Activated CD4-positive, alpha-beta T cell treated with anti-CD3 and anti-CD28 coated beads for 48 hours (primary cell): ENCODE measurements at places on chromosomes 5 and 9.

DNA sequence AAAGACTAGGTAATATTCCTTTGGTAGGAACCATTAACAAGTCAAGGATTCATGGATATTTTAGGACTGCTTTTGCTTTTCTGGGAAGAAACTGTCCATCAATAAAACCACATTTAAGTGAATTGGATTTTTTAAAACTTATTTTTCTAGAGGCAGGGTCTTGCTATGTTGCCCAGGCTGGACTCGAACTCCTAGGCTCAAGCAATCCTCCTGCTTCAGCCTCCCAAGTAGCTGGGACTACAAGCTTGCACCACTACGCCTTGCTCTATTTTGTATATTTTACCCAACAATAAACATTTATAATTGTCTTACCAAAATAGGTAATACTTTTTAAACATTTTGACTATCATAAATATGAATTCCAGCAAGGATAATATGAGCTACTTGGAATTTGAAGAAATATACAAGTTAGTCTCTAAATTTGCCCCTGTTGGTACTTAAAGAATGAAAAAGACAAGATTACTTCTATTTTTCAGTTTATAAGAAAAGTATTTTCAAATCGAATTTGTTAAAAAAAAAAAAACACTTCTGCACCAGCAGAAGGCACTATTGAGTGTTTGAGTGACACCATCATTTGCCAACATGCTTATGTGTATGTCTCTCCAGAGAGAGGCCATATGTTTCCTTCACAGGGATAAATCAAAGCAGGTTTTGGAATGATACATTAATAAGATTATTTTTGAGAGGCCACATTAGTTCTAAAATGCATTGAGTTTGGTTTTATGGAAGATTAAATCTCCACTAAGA lies 60.0 kb upstream of the CARTPT start:
- DNase-seq = no peak

GRCh38 chr5:36575361-36575781 lies 31.0 kb upstream of the SLC1A3 start:
- DNase-seq = no peak

DNA sequence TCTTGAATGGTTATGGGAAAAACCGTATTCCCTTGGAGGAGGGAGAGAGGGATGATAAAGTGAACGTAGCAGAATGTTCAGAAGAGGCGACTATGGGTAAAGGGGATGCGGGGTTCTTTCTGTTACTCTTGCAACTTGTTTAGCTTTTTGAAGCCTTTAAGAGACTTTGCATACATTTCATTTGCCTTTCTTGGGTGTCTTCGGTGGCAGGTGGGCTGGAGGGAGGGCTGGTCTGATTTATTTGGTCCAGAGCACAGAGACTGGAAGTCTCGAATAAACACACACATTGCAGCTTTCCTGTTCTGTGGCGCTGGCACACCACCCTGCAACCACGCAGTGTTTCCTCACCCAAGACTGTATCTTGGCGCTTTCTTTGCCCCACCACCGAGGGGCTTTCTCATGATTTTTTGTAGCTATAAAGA lies 23.2 kb downstream of the TTF1 start:
- DNase-seq = no peak

- no peak for DNase-seq
Measured at GRCh38 chr5:174732036-174733020, 7.9 kb downstream of the MSX2 start.

DNA sequence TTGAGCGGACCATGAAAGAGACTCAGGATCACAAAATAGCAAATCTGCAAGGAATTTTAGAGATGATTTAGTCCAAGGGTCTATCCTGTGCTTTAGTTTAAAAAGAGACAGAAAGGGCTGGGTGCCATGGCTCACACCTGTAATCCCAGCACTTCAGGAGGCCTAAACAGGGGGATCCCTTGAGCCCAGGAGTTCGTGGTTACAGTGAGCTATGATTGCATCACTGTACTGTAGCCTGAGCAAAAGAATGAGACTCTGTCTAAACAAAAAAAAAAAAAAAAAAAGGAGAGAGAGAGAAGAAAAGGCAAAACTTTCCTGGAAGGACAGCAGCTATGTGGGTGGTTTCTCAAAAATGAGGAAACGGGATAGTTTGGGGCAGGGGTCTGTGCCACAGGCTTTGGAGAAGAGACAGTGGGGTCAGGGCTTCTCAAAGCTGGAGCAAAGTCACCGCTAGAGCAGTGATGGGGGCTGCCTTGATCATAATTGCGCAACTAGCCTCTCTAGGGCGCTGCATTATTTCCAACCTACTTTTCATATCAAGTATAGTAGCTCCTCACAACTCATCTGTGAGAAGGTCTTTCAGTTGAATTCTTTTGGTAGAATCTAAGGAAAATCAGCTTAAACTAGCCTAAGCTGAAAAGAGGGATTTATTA lies 8.5 kb upstream of the ANKH start:
- DNase-seq = no peak

GRCh38 chr5:168359820-168360460 lies 68.5 kb downstream of the WWC1 start:
- no peak for DNase-seq

DNA sequence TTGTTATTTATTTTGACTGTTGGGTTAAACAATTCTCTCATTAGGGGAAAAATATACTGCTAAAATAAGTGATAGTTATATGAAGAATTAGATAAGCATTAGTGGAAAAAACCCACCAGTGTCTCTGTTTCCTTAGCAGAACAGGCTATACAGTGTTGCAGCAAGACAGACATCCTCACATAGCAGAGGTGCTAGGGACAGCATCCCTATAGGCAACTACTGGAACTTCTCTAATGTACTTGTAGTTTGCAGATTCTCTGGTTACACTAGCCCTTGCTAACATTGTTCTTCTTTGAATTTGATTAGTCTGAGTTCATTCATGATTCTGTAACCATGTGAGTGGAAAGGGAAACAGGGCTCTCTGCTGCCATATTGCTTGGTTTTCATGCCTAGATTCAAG lies 661.8 kb upstream of the RGMB start:
- no peak for DNase-seq

DNA sequence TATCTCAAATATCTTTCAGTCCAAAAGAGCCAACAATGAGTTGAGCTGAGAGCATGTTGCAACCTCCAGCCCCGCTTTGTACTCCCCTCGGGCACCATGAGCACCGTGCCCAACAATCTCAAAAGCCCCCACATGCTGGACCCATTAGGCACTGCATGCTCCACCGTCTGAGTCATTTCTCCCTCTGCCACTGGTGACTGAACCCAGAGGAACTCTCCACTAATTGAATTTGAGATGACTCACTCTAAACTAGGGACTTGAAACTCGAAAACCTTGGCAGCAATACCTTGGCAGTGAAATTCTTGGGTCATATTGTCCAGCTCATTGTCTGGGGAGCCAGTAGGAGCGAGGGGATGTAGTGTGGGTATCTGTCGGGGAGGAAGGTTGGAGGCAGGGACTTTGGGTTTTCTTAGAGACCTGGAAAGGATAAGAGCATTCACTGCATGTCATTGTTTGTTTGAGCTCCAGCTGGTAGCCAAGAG lies 49.9 kb upstream of the SLIT3 start:
- no peak for DNase-seq

- DNase-seq = no peak
Measured at GRCh38 chr5:159249158-159249557, 13.9 kb upstream of the UBLCP1 start.

DNA sequence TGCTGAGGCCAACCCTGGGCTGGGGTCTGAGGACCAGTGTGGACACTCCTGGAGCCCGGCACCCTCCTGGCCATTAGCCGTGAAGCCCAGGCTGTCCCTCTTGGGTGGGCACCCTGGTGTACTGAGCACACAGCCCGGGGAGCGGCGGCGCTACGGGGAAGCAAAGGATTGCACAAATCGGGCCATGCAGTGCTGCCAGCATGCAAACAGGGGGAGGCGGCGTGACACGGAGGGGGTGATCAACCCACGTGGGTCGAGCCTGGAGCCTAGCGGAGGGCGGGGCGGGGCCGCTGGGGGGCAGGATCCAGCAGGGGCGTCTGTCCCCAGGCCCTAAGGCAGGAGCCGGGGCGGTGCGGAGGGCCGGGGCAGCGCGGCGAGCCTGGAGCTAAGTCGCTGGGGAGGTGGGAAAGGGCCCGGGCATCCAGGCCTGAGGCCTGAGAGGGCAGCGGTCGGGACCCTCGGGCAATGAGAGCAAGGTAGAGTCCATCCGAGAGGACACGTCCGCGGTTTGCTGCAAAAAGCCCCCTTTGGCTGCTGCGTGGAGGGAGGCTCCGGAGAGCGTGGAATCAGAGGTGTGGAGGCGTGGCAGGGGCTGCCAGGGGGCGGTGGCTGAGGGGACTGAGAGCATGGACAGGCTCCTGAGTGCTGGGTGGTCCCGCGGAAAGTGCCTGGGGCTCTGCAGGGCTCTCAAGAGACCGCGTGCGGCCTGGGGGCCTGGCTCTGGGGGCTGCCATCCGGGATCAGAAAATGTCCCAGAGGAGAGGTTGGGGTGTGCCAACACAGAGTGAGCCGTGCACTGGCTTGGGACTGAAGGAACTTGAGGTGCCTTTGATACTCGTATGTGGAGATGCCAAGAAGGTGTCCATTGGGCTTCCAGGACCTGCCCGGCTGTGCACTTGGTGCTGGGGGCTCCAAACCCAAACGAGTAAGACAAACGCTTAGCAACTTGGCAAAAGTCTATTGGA lies 94.2 kb downstream of the BARX1 start:
- no peak for DNase-seq

DNA sequence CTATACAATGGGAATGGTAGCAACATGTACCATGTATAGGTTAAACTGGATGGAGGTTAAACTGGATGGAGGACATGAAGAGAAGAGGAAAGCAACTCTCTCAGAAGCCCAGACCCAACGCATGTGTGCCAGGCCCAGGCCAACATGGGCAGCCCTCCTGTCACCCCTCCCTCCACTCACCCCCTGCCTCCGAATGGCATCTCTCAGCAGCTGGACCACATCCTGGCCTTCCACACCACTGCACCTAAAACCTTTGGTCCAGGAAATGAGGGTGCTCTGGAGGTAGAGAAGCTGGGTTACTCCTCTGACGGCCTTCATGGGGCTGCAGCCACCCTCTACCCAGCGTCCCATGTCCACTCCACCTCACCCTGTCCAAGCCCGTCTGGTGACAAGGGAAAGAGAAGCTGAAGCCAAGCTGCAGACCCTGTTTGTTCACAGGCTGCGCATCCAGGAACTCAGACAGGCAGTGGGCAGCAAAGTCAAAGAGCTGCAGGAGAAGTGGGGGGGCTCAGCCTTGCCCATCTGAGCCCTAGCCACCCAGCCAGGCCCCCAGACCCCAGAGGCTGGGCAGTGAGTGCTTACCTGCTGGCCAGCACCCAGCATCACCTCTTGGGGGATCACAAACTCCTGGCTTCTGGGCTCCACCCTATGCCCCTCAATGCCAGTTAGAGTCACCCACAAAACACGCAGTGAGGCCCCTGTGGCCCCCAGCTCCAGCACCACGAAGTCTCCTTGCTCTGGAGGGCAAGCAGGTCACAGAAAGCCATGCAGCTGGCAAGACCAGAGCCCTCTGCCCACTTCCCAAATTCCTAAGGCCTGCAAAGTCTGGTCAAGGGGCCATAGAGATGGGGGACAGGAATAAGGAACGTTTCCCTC lies 8.5 kb downstream of the HK3 start:
- DNase-seq = no peak

DNA sequence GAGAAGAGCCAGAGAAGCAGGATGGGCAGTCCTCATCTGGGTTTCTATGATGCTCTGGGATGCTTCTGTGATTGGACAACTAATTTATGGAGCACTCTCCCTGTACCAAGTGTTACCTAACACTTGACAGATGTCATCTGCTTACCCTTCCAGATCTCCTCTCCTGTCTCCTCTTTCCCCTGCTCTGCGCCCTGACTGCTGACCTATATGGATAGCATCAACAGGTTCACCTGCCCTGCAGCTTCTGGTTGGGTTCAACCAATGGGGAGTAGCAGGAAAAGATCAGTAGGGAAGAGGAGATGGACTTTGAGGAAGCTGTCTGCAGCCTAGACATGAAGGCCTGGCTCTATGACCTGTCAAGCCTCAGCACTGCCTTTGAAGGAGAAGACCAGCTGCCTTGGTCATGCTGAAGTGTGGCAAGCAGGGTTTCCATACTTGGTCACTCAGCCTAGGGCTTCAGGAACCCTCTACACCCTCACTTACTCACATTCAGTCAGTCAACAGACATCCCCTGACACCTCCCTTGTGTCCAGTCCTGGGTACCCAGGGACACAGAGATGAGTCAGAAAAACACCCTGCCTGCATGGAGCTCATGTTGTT lies 11.3 kb upstream of the P4HA2 start:
- no peak for DNase-seq

DNA sequence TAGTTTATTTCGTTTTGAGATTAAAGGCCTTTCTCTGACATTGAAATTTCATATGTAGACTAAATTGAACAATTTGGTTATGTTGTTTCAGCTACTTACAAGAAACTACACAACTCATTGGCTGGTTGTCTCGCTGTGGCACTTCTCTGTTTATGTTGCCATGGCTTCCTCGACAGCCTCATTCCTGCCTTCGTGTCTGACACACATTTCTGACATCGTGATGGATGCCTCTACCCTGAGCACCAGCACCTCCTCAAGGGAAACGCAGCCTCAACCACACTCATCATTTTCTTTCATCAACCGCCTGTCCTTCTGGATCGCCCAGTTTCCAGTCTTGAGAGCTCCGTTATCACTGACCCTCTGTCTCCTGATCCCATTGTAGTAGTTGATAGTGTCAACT lies 562.8 kb downstream of the PDE4D start:
- DNase-seq = no peak

DNA sequence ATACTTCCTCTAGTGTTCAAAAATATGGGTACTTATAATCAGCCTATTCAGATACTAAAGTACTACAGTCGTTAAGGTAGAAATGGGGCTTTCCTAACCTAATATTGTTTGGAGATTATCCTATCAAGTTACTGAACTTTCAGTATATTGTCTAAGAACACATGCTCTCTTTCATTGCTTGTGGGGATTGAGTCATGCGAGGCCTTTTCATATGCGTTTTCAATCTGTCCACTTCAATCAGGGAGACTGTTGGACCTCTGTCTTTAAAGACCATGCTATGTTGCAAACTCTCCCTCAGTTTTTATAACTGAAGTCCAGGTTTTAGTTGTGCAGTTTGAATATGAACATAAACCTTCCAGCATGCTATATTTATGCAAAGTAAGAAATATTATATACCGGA lies 15.0 kb downstream of the PRR16 start:
- no peak for DNase-seq

DNA sequence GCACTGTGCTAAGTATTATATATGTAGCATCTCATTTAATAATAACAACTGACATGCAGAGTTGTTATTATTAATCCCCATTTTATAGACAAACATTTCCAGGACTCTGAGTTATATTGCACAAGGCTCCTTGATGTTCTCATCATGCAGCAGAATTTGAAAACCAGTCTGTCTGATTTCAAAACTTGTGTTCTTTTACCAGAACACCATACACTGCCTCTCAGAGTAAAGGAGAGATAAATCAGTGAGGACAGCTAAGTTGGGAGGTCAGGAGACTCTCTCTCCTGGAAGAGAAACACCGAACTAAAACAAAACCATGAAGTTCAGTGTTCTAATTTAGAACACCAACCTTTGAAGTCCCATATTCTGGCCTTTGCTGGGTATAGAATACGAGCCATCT lies 92.7 kb upstream of the TNC start:
- DNase-seq = no peak
